Brain pericyte (primary cell): ENCODE measurements at places on chromosomes 2 and 18.

- peak; percentile 88 for DNase-seq
Measured at GRCh38 chr2:186575302-186575701, 14.6 kb upstream of the ITGAV start.

DNA sequence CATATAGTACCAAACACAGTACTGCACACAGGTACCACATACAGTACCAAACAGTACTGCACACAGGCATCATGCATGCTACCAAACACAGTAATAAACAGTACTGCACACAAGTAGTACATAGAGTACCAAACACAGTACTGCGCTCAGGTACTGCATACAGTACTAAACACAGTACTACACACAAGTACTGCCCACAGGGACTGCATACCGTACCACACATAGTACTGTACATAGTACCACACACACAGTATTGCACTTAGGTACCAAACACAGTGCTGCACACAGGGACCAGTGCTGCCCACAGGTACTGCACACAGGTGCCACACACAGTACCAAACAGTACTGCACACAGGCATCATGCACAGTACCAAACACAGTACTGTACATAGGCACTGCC lies 74.9 kb downstream of the ZNF236 start:
- DNase-seq, result no peak

GRCh38 chr2:182077448-182078142 lies 91.9 kb downstream of the PPP1R1C start:
- DNase-seq, result peak; percentile 61

GRCh38 chr2:2219984-2220383 lies 111.1 kb downstream of the MYT1L start:
- no peak for DNase-seq

- no peak for DNase-seq
Measured at GRCh38 chr2:238659231-238659630, 188.7 kb upstream of the TWIST2 start.

- DNase-seq, result no peak
Measured at GRCh38 chr2:29055601-29056000, 18.7 kb downstream of the PCARE start.

DNA sequence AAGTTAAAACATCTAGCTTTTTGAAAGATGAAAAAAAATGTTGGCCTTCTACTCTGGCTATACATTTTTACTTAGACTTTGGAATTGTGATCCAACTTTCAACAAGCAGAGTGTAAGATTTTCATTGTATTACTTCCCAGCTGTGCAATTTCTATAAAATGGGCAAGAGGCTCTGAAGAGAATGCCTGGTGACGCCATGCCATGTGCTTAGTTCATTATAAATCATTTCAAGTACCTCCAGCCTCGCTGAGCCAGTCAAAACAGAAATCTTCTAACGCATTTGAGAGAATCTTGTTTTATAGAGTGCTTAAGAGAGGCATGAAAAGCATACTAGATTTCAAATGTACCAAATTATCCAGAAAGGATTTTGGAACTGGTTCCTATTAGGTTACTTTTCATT lies 10.1 kb upstream of the STK17B start:
- DNase-seq, result no peak

- DNase-seq, result no peak
Measured at GRCh38 chr2:181153886-181154285, 173.5 kb downstream of the UBE2E3 start.

DNA sequence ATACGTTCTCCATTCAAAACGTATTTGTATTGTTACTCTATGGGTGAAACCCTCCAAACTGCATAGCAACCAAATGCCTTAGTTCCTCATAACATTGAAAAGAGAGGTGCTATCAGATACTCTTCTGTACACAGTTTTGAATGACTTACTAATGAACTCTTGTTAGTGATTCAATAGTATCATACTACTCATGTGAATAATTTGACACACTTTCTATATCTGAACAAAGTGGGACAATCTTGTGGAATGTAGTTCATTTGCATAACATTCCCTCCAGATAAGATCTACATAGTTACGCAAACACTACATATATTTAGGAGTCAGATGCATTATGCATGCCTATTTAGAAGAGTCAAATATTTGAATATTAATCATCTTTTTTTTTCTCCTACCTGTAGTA lies 232.0 kb upstream of the NRXN1 start:
- DNase-seq, result no peak

GRCh38 chr2:73218298-73218697 lies 4.3 kb downstream of the SMYD5 start:
- no peak for DNase-seq

- DNase-seq, result no peak
Measured at GRCh38 chr2:193124815-193125214, 930.1 kb upstream of the TMEFF2 start.

DNA sequence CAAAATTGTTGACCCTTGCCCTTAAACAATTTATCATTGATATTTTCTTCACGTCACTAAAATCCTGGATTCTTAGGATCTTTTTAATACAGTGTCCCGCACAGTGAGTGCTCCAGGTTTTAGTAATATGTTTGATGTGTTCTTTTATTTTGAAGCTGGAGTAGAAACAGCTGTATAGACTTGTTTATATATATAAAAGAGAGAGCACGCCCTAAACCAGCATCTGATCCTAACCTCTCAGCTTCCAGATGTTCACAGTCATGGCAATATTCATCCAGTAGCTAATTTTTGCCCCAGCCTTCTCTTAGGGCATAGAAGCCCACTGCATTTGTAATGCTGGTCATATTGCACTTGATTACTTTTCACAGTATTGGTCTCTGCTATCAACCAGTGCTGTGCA lies 170.0 kb upstream of the EPAS1 start:
- no peak for DNase-seq

DNA sequence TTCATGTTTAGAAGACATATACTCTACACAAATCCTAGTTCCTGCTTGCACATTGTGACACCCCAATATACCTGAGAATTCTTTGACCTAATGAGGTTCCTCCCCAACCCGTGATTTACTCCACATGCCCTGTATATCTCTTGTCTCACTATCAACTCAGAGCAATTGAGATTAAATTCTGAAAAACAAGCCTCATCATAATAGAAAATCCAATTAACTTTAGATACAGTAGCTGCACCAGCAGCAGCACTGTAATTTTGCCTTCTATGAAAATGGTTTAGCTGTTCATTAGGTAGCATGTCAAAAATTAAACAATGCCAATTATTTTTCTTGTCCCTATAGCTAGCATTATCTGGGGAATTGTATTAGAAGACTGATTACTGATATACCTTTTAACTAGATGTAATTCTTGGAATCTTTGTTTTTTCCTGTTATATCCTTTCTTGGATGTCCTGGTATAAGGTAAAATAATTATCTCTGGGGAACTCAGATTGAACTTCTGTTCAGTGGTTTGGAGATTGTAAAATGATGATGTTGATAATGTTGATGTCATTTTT lies 218.9 kb upstream of the TANK start:
- DNase-seq, result no peak

GRCh38 chr2:204542982-204543608 lies 2.2 kb upstream of the PARD3B start:
- DNase-seq, result no peak

DNA sequence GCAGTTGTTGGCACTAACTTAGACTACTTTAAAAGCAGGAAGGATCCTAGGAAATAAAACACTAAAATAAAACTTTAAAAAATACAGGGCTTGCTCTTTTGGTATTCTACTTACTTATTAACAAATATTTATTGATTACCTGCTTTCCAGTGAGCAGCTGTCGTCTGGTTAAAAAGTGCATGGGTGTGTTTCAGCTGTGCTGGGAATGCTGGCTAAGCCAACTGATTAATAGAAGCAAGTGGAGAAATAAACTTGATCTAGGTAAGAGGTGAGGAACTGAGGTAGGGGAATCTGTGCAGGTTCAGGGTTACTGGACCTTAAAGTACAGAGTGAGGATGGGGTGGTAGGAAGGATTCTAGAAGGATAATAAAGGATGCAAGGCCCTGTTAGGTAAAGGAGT lies 110.8 kb downstream of the SPTBN1 start:
- no peak for DNase-seq

GRCh38 chr2:22800412-22800811 lies 584.6 kb upstream of the KLHL29 start:
- DNase-seq, result no peak

GRCh38 chr2:224286923-224287322 lies 115.0 kb downstream of the FAM124B start:
- DNase-seq, result no peak

DNA sequence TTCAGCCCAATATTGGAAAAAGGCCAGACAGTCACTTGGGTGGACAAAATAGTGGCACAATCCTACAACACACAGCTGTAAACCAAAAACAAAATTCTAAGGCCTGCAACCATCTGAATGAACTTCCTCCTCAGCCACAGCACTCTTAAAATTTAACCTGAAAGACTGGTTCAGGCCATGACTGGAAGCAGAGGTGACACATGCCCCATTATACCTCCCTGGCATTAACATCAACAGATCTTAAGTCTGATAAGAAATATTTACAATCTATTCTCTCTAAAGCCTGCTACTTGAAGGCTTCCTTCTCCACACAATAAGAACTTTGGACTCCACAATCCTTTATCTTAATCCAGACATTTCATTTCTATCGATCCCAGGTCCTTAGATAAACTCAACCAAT lies 192.4 kb upstream of the LRP1B start:
- no peak for DNase-seq

DNA sequence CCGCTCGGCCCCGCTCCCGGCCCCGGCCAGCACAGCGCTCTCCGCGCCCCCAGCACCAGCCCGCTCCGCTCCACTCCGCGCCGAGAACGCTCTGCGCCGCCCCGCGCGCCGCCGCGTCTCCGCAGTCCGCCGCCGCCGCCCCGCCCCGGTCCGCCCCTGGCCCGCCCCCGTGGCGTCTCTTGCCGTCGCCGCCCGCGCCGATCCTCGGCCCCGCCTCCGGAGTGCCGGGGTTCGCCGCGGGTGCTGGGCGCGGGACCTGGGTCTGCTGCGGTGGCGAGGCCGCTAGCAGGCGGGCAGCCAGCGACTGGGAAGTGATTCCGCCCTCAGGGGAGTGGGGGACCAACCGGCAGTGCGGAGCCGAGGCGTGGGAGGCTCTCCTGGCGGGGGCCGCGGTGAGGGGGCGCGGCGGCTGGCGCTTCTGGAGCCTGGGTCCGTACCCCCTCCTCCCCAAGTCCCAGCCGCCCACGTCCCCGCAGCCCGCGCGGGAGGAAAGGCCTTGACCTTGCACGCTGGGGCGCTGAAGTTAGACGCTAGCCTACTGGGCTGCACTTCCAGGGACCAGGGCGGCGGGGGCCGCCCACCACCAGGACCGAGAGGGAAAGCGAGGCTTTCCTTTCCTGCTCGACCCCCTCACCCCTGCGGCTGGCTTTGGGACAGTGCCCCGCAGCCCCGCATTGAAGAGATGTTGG lies at the start of gene HS6ST1:
TSS of gene HS6ST1 (minus strand) at position 93 of the 689 bp plus-strand sequence. CDS start 305 bp downstream, outside the sequence.
- DNase-seq, result no peak

GRCh38 chr2:101398116-101398821 lies 11.0 kb upstream of the CREG2 start:
- DNase-seq, result no peak
